ENCODE measurements at places on chromosomes 1 and 21. TPM values are rescaled to one million over a fixed set of nuclear protein-coding genes. Genes with fewer than 3 reads are reported as not detected.

The ANKRD34A gene
- total RNA-seq = 0.52 TPM

DNA sequence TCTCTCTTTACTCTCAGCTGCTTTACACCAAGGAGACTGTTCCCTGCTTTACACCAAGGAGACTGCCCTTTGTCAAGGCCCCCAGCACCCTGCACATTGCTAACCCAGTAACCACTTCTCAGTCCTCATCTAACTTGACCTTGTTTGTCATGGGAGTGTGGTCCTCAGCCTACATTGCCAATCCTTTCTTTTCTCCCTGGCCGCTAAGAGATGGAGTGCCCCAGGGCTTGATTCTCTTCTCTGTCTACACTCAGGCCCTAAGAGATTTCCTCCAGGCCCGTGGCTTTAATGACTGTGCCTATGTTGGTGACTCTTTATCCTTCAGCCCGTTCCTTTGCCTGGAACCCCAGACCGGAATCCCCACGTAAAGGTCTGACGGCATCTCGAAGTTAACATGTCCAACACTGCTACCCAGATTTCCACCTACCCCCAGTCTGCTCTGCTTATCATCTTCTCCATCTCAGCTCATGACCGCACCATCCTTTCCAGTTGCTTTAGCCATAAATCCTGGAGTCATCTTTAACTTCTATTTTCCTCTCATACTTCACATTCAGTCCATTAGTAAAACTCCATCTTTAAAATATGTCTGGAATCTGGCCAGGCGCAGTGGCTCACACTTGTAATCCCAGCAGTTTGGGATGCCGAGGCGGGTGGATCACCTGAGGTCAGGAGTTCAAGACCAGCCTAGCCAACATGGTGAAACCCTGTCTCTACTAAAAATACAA is 9.5 kb upstream of the SEMA4A start:
- no peak for DNase-seq

- DNase-seq = no peak
These were observed 239.2 kb downstream of the ATG4C start for GRCh38 chr1:63023171-63023570.

DNA sequence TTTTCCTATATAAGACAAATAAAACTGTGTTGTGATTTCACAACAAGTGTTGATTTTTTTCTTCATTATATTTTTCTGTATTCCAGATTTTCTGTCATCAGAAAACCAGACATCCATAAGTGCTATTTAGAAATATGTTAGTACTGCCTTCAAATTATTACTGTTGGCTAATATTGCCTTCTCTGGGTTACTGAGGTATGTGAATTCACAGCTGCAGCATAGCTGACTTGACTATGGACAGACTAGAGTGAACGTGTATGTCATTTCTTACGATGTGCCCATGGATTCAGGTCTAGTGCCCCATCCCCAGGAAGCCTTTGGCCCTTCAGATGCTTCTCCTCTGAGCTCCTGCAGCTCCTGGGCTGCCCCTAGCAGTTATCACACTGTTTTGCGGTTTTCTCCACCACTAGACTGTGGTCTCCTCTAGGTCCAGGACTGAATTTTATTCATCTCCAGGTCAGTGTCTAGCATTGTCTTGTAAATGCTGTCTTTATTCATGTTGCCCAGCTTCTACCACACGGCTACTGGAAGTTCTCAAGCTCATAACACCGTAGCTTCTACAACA is 118.5 kb downstream of the FGGY start:
- no peak for DNase-seq

DNA sequence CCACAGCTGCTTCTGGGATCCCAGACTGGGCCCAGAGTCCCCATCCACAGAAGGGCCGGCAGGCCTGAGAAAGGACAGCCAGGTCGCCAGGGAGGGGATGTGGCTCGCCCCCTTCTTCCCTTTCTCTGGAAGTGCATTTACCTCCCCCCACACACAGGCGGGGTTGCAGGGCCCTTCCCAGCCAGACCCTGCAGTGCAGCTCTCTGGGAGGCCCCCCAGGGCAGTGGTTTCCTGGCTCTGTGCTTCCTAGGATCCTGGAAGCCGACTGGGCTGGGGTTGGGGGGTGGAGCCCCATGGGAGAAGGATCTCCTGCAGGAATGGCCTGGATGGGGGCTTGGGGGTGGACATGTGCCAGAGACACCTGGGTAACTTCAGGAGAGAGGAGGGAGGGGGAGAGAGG is 4.2 kb upstream of the COL6A1 start:
- peak; percentile 81 for DNase-seq

The RRP1 gene
- 43.5 TPM for total RNA-seq

The LBR gene
- 82.6 TPM for total RNA-seq

GRCh38 chr1:51576085-51576444 is 40.8 kb upstream of the OSBPL9 start:
- DNase-seq = no peak

The XPR1 gene
- total RNA-seq = 45.6 TPM

The SLC45A3 gene
- total RNA-seq = 19.2 TPM

The NR1I3 gene
- total RNA-seq = not detected

DNA sequence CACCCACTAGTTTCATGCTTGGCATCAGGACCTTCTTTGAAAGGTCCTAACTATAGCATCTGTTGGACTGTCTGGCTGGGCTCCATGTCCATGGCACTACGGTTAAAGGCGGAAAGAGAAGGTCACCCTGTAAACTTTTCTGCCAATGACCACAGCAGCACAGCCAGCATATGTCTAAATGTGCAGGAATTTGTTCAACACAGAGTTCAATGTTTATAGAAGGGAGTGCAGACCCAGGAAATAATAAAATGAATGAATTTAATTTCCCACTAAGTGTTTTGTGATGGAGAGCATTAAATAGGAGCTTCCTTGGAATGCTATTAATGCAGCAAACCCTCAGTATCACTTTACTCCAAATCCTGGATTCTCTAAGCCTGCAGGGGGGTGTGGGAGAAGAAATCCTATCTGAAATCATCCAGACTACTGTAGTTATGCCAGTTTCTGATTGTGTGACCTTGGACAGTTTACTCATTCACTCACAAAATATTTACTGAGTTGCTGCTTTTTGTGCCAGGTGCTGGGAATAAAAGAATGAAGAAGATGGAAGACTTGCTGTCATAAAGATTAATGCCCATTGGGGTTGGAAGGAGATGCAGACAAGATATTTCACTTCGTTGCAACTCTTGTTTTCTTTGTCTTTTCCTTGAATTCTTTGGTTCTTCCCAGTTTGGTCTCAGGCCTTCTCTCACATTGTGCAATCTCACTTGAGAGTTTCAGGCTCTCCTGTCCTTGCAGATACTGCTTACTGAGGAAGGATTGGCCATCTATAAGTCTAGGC is 195.0 kb downstream of the ROR1 start:
- no peak for DNase-seq

The NLRP3 gene
- total RNA-seq = 1.4 TPM

GRCh38 chr1:75342786-75343185 is 208.6 kb downstream of the LHX8 start:
- DNase-seq = peak; percentile 4
